NCI-H226 (cell line): ENCODE measurements at places on chromosomes 3 and 15.

- DNase-seq, result peak; percentile 79
These were observed 210.4 kb downstream of the TP63 start for GRCh38 chr3:189841473-189842205.

GRCh38 chr15:32959077-32959476 is 235.4 kb downstream of the FMN1 start:
- no peak for DNase-seq

DNA sequence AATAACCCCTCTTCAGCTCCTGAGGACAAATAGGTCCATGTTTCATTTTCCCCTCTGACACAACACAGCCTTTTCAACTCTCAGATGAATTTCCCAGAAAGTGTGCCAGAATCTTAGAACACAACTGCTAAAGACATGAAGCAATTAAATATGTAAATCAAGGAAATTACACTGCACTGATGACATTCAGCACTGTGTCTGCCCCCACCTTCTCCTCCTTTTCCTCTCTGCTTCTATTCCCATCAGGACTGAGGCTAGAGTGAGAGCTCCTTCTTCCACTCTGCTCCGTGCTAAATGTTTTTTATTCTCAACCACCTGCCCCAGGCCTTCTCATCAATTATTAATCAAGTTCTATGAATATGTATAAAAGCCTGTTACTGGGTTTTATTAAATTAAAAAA is 596.1 kb downstream of the TUSC7 start:
- no peak for DNase-seq

DNA sequence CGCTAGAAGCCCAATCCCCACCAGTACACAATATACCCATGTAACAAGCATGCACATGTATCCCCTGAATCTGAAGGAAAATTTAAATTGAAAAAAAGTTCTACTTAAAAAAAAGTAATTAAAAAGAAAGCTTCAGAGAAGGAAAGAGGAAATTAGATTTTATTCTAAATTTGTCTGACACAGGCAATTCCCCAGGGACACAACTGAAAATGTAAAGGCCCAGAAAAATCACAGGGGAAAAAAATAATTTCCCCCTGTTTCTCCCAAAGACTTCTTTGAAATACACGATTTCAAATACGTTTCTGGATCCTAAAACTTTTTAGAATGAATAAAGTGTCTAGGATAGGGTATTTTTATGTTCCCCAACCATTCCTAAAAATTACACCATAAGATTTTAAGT is 42.9 kb downstream of the SEMA5B start:
- no peak for DNase-seq

- DNase-seq, result no peak
These were observed 1.0 kb upstream of the ISY1 start for GRCh38 chr3:129161860-129162271.
